Naive B cell (primary cell): ENCODE measurements at places on chromosomes 1 and 21. TPM values are rescaled to one million over a fixed set of nuclear protein-coding genes. Genes with fewer than 3 reads are reported as not detected.

OR2L3 gene
- polyA plus RNA-seq, result 0.12 TPM

FAM177B gene
- polyA plus RNA-seq, result 120 TPM

ETNK2 gene
- not detected for polyA plus RNA-seq

AMY2A gene
- not detected for polyA plus RNA-seq

KCNJ15 gene
- not detected for polyA plus RNA-seq

RALGPS2 gene
- 323 TPM for polyA plus RNA-seq

SIM2 gene
- polyA plus RNA-seq, result not detected

ACTA1 gene
- polyA plus RNA-seq, result not detected

IFNLR1 gene
- polyA plus RNA-seq, result 12.4 TPM

AZIN2 gene
- not detected for polyA plus RNA-seq

TMEM183A gene
- 41.0 TPM for polyA plus RNA-seq

RABGAP1L gene
- 76.7 TPM for polyA plus RNA-seq

DNA sequence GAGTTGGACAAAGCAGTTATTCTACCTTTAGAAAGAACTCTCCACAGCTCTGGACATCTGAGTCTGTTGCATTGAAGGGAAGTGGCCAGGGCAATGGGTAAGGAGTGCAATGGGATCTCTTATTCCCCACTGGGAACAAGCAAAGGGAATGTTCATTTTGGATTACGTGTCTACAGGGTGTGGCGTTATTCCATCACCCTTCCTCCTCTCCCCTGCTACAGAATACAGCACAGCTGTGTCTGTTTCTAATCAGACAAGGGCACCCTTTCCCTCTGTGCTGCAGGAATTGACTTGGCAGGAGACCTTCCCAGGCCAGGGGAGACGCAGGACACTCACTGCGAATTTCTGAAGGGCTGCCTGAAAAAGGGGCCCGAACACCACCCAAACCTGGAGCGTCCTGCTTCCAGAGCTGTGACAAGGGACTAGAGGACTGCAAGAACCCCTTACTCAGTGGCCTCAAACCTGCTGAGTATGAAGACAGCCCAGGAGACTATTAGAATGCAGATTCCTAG is 163.6 kb upstream of the RAB4A start:
- no peak for DNase-seq

GRCh38 chr1:50611675-50612074 is 188.4 kb upstream of the DMRTA2 start:
- DNase-seq, result no peak

DNA sequence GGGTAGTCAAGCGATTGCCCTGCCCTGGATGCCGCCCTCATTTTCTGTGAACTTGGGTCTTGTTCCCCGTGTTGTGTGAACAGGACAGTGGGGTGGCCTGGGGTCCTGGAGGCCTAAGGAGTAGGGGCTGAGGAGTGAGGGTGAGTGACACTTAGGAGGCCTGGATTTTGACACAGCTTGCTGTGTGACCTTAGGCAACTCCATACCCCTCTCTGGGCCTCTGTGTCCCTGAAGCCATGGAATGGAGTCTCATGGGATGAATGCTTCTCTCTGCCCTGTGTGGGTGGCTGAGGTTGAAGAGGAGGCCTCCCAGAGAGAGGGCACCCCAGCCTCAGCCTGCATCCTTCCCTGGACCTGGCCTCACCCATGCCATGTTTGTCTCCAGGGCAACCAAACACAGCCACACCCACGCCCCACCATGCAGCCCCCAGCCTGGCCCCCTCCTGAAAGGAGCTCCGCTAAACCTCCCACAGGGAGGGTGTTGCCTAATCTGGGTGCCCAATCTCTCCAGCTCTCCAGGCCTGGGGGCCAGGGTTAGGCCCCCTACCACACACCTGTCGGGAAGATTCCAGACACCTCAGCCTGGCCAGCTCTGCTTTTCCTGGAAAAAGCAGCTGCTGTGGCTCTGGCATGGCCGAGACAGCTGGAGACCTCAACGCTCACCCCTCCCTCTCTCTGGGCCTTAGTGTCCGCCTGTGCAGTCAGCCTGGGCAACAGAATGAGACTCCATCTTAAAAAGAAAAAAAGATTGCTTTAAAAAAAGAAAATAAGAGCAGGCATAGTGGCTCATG is 9.9 kb downstream of the MYOM3 start:
- DNase-seq, result no peak

DNA sequence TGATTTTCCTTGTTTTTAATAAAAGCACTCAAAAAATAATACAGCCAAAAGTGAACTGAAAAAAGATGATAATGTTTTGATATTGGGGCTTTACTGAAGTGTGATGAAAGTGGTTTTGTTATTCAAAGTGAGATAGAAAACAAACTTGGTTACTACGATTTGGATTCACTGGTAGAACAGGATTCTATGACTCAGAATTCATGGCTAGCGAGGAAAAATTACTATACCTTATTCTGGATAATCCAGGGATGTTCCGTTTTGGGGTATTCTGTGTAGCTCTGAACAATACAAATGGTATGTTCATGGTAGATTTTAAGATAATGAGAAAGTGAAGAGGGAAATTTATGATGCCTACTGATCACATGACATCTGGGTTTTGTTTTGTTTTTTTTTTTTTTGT is 117.7 kb downstream of the NRDC start:
- no peak for DNase-seq

GRCh38 chr1:220879076-220879508 is at the start of gene HLX:
Gene HLX, plus strand, starts transcription at chr1:220879443. Its CDS starts 415 bp downstream, at chr1:220879858.
- DNase-seq, result peak; percentile 63

DNA sequence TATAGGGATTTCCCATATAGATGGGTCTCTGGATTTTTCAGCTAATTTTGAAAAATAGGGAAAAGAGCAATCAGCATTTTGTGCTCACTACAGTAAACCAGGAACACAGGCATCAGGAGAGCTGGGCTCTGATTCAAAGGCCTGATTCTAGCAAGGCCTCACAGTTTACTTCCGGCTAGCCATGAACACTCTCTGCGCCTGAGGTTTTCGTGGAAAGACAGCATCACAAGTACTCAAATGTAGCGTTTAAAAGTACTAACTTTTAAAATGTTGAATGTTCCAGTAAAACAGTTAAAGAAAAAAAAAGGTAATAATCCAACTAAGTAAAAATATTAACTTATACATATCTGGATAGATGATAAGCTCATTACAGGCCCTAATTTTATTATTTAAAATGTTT is 120.6 kb downstream of the SLC45A1 start:
- DNase-seq, result no peak

- DNase-seq, result no peak
These were observed 81.4 kb downstream of the NENF start for GRCh38 chr1:212514056-212514614.

- no peak for DNase-seq
These were observed 541.1 kb upstream of the PRMT6 start for GRCh38 chr1:106515375-106515774.

DNA sequence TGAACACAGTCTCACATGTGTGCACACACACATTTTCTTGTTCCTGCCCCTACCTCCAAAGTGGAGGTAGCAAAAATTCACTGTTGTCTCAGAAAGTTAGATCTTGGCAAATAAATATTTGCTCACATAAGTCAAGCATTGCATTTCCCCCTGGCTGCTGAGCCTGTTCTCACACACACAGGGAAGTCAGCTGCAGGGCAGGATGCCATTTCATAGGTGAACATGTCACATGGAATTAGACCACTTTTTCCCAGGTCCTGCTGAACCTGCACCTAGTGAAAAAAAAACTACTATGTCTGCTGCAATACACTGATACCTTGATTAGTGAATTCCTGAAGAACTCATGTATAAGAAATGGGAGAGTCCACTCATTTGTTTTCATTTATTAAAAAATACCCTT is 5.3 kb upstream of the CD55 start:
- no peak for DNase-seq

- no peak for DNase-seq
These were observed 32.3 kb downstream of the SYF2 start for GRCh38 chr1:25199819-25200620.

GRCh38 chr1:165376041-165376810 is 19.7 kb upstream of the LMX1A start:
- DNase-seq, result no peak

DNA sequence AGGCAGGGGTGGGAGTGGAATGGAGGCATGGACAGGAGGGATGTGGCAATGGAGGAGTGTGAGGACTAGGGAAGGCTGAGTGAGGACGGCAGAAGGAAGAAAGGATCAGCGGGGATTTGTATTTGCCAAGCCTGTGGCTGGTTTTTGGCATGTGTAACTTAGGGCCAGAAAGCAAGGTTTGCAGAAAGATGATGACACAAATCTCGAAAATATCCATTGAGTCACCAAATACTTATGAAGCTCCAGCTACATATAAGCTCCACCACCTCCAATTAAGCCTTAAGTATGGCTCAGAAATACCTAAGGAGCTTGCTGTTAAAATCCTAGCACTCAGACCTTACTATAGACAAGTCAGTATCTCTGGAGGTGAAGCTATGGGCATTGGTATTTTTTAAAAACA is 90.1 kb downstream of the OMA1 start:
- DNase-seq, result no peak

DNA sequence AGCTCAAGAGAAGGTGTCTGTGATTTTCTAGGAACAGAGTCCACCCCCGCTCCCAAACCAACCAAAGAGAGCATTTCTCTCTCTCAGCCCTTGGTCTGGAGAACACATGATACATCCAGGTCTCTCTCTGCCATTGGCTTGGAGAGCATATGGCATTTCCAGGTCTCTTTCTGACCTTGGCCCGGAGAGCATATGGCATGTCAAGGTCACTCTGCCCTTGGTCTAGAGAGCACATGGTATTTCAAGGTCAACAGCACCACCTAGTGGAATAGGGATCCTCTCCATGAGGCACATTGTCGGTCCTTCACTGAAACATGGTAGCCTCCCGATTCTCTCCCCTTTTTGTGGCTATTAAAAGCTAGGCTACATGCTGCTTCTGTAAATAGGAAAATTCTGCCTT is 437.7 kb upstream of the OLFM3 start:
- DNase-seq, result no peak

GRCh38 chr1:207088701-207089626 is at the start of gene C4BPB:
Gene C4BPB, plus strand, starts transcription at chr1:207088860. Its CDS starts 672 bp downstream, at chr1:207089532.
- peak; percentile 19 for DNase-seq

DNA sequence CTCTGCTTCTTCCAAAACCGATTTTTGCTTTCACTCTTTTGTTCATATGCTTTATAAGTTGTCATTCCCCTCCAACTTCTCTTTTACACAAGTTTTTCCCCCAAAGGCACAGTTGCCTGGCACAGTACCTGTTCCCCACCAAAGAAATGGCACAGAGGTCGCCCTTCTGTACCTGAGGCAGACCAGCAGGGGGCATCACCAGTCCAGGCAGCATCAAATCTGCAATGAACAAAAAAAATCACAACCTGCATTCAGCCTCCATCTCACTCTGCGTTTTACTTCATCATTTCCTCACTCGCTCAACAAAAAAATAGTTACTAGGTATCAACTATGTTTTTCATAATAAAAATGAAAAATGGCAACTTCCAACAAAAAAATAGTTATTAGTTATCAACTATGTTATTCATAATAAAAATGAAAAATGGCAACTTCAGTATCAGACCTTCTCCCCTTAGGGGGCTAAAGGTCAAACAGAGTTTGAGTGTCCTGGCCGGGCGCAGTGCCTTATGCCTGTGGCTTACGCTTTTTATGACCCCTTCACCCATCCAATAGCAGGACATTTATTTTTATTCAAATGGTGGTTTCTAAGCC is 4.1 kb downstream of the EIF2D start:
- peak; percentile 44 for DNase-seq

- DNase-seq, result peak; percentile 87
These were observed at the start of gene SYTL1 for GRCh38 chr1:27341525-27342252. Gene SYTL1, plus strand, starts transcription at chr1:27342022. Its CDS starts 3,313 bp downstream, at chr1:27345335.

GRCh38 chr1:25427696-25428095 is 3.0 kb upstream of the MACO1 start:
- no peak for DNase-seq

DNA sequence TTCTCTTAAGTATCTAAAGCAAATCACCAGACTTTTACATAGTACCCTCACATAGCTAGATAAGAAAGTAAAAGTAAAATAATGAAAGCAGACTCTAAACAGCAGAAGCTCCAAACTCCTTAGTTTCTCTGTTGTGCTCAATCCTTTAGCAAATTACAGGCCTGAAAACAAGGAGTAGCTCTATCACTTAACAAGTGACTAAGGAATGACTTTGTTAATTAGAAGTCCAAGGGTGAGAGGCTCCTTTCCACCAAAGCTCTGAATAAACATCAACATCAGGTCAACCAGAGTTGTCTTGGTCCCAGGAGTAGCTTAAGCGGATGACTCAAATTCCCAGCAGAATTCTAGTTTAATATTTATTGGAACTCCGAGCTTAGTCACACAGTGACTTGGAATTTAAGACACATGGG is 5.9 kb downstream of the NRIP1 start:
- no peak for DNase-seq

GRCh38 chr1:198925567-198925966 is 286.7 kb downstream of the PTPRC start:
- DNase-seq, result no peak

- no peak for DNase-seq
These were observed 35.6 kb downstream of the NUF2 start for GRCh38 chr1:163357378-163357777.

DNA sequence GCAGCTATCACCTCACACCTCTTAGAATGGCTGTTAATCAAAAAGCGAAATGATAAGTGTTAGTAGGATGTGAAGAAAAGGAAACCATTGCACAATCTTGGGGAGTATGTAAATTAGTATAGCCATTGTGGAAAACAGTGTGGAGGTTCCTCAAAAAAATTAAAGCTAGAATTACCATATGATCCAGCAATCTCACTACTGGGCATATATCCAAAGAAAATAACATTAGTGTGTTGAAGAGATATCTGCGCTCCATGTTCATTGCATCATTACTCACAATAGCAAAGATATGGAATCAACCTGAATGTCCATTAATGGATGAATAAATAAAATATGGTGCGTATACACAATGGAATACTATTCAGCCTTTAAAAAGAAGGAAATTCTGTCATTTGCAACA is 68.9 kb downstream of the SNRPE start:
- no peak for DNase-seq

DNA sequence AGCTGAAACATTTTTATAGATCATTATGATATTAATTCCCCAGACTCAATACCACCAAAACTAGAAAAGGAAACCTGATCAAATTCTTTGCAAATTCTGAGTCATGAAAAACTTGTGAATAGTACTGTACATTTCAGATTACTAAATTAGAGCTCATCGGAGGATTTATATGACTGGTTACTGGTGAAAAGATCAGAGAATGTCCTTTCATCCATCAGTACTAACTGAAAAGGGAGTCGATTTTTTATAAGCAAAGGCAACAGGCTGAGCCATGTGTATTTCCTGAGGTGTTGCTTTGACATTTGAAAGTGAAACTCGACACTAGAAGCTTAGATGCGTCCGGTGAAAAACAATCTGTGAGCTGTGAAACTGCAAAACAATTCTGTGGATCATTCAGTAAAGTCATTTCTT is 155.7 kb downstream of the TNFSF18 start:
- no peak for DNase-seq

DNA sequence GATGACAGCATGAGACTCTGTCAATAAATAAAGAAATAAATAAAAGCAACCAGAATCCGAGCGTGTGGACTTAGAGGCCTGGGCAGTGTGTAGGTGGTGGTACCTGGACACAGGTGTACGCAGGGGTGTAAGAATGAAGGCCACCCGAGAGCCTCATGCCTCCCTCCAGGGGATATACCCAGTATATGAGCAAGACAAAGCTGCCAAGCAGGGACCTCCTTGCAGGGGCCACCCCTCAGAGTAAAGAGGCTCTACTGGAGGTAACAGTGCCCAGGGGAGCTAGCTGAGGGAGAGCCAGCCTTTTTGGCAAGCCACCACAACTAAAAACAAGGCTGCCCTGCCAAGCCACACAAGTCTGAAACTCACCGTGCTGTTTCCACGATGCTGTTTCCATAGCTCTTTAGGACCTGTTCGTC is 179.2 kb upstream of the RAB4A start:
- no peak for DNase-seq
